ENCODE measurements at places on chromosomes 13 and 19.
A peak's percentile ranks its signal among the peaks of the same experiment; 100 is the strongest.

- DNase-seq = no peak
Measured at GRCh38 chr13:67341406-67341805, 111.3 kb upstream of the PCDH9 start.

DNA sequence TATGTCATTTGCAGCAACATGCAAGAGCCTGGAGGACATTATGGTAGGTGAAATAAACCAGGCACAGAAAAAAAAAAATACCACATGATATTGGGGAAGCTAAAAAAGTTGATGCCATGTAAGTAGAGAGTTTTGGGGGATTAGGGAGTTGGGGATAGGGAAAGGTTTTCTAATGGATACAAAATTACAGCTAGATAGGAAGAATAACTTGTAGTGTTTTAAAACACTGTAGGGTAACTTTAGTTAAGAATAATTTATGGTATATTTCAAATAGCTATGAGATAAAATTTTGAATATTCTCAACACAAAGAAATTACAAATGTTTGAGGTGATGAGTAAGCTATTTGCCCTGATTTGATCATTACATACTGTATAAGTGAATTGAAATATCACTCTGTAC lies 1456.7 kb upstream of the MIR17HG start:
- no peak for DNase-seq

- no peak for DNase-seq
Measured at GRCh38 chr19:22616659-22617058, 17.5 kb upstream of the ZNF492 start.

- no peak for DNase-seq
Measured at GRCh38 chr13:103009051-103009840, 57.0 kb downstream of the SLC10A2 start.

- DNase-seq = no peak
Measured at GRCh38 chr13:21330126-21330861, 128.8 kb downstream of the ZDHHC20 start.

- DNase-seq = no peak
Measured at GRCh38 chr19:10044390-10044789, 31.1 kb downstream of the RDH8 start.

DNA sequence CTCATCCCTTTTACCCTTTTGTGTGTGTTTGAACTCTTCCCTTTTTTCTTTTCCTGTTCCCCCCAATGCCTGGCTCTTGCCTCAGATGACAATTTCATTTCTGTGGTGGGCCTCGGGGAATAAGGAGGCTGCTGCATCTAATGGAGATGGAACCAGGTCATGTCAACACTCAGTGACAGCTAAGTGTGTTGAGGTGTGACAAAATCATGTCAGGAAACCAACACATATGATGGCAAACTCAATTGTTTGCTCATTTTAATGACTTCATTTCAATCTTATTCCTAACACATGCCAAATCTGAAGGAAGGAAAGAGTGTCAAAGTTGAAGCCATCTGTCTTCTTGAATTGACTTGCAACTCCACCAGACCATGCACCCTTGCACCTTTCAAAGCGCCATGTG lies 36.7 kb downstream of the TNFSF11 start:
- no peak for DNase-seq

DNA sequence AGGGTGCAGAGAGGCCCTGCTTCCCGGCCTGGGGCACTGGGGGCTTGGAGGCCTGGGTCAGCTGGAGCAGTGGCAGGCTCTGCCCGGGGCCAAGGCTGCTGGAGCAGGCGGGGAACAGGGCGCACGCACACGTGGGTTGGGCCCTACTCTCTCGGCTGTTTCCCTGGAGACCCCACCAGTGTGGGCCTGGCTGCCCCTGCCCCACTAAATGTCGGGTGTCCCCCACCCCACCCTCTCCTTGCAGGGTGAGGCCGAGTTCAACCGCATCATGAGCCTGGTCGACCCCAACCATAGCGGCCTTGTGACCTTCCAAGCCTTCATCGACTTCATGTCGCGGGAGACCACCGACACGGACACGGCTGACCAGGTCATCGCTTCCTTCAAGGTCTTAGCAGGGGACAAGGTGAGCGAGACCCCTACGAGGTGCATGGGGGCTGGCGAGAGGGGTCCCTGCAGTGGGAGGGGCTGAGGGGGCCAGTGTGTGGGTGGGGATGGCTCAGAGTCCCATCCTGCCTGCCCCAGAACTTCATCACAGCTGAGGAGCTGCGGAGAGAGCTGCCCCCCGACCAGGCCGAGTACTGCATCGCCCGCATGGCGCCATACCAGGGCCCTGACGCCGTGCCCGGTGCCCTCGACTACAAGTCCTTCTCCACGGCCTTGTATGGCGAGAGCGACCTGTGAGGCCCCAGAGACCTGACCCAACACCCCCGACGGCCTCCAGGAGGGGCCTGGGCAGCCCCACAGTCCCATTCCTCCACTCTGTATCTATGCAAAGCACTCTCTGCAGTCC lies 15.3 kb downstream of the CAPN12 start:
- DNase-seq = no peak

DNA sequence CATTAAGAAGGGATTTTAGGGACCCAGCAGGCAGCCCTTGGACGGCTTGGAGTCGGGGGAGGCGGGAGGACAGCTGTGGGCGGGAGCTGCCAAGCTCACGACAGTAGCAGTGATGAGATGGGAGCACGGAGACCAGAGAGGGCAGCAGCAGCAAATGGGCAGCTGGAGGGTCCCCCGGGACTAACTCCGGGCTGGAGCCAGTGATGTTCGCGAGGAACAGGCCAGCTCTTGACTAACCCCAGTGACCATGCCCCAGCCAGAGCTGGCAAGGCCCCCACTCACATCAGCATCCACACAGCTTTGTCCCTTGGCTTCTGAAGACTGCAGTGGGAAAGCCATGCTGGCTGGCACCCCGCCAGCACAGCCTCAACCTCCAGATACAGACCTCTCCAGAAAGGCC lies 81.9 kb downstream of the RAB20 start:
- no peak for DNase-seq

DNA sequence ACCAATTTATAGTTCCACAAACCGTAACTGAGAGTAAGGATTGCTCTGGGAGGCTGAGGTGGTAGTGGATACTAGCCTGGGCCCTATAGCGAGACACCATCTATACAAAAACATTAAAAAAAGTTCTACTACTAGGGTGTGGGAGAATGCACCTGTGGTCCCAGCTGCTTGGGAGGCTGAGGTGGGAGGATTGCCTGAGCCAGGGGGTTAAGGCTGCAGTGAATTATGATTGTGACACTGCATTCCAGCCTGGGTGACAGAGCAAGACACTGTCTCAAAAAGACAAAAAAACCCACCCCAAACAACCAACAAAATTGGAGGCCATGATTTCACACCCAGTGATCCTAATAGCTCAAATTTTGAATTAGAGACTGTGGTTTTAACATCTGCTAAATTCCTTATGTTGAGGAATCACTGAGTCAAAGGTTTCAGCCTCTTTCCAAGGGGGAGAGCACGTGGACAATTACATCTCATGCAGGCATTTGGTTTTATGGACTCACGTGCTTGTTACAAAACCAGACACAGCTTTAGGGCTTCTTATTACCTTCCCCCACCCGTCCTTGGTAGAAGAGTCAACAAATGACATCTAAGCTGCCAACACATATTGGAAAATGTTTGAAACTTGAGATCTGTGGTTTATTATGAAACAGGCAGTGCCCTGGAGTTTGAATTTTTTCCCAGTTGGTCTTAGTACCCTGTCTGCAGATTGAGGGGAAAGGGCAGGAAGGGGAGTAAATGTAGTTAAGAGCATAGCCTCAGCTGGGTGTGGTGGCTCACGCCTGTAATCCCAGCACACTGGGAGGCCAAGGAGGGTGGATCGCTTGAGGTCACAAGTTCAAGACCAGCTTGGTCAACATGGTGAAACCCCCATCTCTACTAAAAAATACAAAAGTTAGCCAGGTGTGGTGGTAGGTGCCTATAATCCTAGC lies 18.5 kb downstream of the CYP2A6 start:
- DNase-seq = peak; percentile 29

DNA sequence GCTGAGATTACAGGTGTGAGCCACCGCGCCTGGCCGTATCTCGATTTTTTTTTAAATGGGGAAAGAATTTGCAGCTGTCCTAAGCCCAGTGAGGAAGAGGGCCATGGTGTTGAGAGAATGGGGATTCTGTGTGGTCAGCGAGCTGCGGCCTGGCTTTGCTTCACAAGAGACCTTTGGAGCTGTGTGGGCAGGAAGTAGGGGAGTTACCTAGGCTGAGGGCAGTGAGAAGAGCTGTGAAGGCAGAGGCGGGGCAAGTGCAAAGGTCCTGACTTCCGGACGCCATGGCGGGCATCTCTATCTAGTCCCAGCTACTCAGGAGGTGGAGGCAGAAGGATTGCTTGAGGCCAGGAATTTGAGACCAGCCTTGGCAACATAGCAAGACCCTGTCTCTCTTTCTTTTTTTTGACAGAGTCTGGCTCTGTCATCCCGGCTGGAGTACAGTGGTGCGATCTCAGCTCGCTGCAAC lies 4.9 kb downstream of the AP2A1 start:
- DNase-seq = no peak

DNA sequence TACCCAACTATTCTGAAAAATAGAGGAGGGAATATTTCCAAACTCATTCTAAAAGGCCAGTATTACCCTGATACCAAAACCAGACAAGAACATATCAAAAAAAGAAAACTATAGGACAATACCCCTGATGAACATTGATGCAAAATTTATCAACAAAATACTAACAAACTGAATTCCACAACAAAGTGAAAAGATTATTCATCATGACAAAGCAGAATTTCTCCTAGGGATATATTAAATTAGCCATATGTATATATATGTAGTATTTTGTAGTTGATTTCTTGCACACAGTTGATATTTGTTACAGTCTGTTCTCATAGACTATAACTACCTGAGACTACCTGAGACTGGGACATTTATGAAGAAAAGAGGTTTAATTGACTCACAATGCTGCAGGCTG lies 495.0 kb upstream of the SPRY2 start:
- no peak for DNase-seq

GRCh38 chr19:27935669-27936068 lies 1277.3 kb downstream of the UQCRFS1 start:
- DNase-seq = no peak

DNA sequence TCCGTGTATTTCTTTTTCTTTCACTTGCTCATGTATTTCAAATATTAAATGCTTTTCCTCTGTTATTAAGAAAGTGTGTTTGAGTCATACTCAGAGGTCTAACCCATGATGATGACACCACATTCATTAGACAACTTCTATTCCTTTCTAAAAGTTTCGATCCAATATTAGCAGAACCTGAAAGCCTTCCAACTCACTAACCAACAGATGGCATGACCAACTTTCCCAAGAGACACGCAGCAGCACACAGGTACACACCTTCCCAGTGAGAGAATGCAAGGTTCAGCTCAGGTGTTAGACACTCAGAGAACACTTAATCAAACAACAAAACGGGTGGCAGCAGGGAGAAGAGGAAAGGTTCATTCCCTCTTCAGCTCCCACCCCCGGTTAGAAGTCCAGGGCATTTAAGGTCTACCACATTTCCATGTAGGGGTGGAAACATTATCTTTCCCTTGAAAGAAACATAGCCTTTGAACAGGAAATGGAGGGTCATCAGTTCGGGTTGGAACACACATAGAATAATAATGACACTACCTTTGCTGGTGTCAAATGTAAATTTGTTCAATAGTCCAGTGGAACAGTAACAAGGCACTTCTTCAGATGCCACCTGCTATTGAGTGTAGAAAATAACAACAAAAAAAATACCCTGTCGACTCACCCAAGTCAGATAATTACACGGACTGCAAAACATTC lies 404.2 kb downstream of the COG6 start:
- no peak for DNase-seq

DNA sequence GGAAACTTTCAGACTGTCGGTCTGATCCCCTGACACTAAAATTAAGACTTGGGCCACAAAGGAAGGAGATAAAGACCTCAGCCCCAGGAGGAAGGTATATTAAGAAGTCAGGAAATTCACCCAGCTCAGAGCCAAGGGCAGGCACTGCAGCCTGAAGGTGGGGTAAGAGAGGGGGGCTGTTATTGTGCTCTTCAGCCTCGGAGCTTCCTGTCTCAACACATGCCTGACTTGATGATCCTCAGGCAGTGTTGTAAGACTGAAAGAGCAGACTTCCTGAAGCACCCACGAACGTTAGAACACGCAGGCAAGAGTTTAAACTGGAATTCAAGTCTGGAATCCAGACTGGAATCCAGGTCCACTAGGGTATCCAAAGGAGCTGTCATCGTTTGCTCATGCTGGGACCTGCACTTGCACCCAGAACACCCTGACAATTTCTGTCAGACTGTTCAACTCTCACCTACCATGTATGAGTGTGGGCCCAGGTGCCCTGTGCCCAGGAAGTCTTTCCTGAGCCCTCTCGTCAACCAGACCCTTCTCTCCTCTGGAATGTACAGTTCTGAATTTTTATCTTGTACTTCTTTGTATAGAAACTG lies 10.7 kb upstream of the FLT1 start:
- DNase-seq = no peak

DNA sequence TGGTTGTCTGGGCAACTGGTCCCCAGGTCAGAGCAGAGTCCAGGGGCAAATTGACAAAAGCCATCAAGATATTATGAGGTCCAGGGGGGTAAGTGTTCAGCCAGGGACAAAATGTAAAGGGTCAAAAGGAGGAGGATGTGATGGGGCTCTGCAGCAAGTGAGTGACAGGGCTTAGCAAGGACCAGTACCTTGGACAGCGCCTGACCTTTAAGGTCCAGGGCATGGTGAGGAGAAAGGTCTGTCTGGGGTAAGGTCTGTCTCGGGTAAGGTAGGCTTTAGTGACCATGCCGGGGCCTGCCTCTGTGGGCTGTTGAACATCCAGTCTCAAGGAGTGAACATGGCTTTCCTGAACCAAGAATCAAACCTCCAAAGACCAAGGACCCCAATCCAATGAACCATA lies 6.3 kb upstream of the ZNF358 start:
- no peak for DNase-seq

DNA sequence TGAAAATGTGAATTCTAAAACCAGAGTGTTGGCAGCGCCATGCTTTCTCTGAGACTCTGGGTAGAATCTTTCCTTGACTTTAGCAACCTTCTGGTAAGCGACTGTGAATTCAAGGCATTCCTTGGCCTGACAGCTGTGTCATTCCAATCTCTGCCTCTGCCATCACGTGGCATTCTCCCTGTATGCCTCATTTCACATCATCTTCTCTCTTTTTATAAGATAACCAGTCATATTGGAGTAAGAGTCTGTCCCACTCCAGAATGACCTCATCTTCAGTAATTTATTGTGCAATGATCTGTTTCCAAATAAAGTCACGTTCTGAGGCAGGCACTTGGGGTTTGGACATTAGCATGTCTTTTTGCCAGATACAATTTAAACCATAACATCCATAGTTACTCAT lies 103.4 kb upstream of the POSTN start:
- peak; percentile 55 for DNase-seq

GRCh38 chr13:75486146-75487062 lies 4.4 kb upstream of the TBC1D4 start:
- DNase-seq = no peak
